ENCODE measurements at places on chromosomes 5 and 9.

GRCh38 chr5:142748132-142748531, 22.0 kb upstream of the ARHGAP26 start:
- no peak for DNase-seq

GRCh38 chr9:101054657-101055056, 26.1 kb downstream of the PLPPR1 start:
- no peak for DNase-seq

GRCh38 chr9:89592213-89592815, 12.5 kb upstream of the GADD45G start:
- DNase-seq: no peak

DNA sequence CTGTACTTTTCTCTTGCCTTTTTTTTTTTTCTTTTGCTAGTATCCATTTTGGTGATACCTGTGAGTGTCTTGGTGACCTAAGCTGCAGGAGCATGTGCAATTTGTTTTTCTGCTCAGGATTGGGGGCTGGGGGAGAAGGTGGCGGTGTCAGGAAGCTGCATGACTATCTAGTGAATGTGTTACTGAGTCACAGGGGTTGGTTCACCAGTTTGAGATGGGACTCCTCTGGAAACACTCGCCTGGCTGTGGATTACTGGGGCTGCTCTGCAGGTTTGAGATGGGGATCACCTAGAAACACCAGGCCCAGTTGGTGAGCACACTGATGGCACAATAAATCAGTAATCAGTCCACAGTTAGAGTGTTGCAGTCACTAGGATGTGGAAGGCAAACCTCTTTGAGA, 447.9 kb downstream of the SPATA31D1 start:
- no peak for DNase-seq

DNA sequence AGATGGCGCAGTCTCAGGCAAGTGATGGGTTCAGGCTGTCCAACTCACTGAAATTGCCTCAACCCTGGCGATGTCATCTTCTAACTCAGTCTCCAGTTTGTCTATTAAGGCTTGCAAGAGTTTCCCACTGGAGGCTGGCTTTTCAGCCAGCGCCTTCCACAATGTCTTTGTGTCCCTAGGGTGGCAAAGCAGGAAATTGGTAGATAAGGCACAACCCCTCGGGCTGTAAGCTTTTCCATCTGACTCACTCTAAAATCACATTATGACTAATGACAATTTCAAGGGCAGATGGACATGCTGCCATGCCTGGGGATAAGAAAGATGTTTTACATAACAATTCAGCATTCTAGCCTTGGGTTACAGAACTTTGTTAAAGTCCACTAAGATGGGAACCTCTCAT, 61.9 kb downstream of the MROH2B start:
- DNase-seq: no peak

DNA sequence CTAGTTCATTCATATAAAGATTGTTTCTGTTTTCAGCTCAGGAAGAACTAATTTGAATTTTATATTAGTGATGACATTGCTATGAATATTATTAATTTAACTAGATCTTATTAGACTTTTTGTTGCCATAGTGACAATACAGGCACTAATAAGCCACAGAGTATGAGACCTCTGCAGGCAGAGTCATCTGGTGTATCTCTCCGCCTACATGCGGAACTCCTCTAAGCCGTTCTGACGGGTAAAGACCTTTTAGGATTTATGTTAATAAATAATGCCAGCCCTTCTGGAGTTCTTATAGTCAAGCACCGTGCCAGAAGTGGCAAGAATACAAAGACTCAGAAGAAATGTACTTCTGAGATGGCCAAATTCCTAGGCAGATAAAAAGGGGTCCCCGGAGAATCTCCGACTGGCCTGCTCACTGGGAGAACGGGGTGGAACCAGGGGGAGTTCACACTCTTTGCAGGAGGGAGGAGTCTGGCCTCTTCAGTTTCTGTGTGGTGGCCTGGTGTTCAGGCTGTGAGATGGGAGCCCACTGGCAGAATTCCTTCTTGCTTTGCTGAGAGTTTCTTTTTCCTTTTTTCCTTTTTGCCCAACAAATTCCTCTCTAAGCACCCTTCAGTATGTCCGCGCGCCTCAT, 85.1 kb upstream of the IL12B start:
- no peak for DNase-seq

DNA sequence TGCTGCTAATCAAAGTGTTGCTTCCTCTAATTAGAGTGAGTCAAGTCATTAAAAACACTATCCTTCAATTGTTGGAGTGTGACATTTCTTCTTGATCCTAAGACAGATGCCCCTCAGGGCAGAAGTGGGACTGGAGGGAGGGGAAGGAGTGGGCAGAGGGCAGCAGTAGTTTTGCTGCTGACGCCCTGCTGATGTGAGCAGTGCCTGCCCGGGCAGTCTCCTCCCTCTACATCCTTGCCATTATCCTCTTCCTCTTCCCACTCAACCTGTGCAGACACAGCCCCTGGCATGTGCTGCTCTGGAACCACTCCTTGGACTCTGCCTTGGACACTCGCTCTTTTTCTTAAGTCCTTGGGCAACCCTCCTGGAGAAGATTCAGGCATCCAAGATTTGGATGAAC, 232.5 kb downstream of the HSPA4 start:
- no peak for DNase-seq

DNA sequence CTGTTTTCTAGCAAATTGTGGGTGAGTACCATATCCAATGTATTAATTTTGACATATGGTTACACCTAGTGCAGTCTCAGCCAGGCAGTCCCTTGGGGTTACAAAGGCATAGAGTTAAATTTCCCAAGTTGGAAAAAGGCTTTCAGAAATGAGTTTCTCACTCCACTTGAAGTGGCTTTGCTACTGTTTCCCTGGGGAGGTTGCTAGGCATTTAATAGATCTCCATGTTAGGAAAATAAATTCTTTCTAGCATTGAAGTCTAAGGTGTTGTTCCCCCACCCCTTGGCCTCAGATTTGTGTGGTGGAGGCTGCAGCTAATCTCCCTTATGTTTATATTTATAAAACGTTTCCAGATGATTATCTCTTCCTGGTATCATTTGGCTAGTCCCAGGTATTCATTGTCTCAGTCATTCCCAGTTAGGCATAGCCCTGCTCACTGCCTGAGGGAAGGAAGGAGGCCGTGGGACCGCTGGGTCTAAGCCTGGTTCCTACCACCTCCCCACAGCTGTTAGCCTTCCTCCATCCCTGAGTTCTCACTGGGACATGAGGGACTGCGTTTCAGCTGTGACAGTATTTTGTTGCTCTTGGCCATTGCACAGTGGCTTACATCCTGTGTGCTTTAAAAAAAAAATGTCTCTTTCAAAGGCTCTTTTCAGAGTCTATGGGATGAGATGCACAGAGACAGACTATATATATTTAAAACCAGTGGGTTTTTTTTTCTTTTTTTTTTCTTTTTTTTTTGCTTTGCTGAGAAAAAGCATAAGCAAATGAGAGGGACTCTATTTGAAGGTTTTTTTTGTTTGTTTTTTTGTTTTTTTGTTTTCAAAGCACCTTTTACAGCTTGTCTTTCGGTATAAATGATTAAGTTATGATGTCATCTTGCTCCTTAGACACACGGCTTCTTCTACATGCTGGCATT, 121.5 kb downstream of the MAST4 start:
- DNase-seq: no peak

DNA sequence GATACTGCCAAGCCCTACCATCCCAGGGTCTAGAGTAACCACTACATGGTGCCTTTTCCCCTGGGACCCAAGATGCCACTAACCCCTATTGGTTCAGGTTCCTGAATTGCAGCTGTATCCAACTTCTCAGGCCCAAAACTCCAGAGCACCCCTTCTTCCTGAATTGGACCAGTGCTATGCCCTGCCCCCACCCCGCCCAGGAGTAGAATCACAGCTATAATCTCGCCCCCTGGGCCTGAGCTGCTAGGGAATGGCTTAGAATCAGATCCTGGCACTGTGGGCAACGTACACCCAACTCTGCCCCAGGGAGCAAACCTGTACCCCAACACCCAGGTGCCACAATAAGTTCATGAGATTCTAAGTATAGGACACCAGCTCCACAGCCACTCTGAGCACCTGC, 206.3 kb downstream of the CACNA1B start:
- DNase-seq: no peak

DNA sequence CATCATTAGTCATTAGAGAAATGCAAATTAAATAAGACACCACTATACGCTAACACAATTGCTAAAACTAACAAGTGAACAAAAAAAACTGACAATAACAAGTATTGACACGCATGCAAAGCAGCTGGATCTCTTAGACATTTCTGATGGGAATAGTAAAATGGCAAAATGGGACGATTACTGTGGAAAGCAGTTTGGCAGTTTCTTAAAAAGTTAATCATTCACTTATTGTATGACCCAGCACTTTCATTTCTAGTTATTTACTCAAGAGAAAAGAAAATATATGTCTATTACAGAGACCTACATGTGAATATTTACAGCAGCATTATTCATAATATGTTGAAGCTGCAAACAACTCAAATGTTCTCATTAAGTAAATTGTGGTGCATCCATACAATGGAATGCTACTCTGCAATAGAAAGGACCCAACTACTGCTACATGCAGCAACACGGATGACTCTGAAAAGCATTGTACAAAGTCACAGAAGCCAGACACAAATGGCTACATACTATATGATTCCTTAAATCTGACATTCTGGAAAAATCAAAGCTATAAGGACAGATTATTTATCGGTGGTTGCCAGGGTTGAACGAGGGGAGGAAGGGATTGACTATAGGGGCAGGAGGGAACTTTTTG, 96.8 kb upstream of the ITGA2 start:
- no peak for DNase-seq

GRCh38 chr5:116355819-116356601, 218.6 kb downstream of the SEMA6A start:
- no peak for DNase-seq
